ENCODE measurements at places on chromosomes 13 and 19.

DNA sequence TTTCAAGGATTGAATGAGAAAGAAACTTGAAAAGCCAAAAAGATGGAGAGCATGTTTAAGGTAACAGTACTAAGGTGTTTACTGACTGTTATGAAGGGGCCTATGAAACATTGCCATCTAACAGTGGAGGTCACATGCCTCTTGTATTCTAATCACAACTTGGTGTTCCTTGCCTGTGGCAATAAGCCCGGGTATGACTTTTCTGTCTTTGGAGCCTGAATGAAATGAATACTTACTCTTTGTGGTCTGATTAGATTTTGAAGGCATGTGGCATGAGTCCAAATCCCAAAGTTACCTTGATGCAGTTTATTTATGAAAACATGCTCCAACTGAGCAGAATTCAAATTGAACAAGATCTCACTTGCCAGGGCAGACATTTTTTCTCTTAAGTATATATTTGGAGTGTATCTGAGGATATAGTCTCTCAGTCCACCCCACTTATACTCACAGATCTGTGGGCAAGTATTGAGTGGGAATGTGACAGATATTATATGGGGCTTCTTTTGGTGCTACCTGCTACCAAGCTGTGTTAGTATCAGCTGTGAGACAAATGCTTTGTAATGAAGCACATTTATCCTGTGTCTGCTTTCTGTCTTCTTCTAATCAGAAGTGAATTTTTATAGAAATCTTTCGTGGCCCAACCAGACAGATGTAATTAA, 67.5 kb downstream of the B3GLCT start:
- no peak for DNase-seq

GRCh38 chr13:27789153-27789494, 3.2 kb upstream of the GSX1 start:
- DNase-seq, result no peak

DNA sequence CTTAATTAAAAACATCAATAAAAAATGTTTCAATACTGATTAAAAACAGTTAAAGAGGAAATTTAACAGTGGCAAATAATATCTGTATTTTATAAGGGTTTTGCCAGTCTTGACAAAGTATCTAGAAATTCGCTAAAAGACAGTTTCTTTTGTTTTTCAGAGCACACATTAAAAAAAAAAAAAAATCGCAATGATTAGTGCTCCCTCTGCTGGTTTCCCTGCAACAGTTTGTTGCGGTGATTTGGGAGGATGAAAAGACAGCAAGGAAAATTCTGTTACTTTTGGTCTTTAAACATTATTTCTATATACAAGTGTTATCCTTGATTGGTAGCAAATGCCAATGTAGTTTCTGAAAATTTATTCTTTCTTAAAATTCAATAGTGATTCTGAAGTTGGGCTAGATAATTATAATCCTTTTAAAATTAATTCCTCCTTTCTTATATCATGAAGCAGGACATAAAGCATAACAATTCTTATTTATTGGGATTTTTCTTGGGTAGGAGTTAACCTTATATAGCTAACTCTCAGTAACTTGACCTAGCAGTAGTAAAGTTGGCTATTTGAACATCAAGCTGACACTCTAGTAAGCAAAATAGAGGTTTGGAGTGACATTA, 23.1 kb upstream of the SPRY2 start:
- DNase-seq, result no peak

DNA sequence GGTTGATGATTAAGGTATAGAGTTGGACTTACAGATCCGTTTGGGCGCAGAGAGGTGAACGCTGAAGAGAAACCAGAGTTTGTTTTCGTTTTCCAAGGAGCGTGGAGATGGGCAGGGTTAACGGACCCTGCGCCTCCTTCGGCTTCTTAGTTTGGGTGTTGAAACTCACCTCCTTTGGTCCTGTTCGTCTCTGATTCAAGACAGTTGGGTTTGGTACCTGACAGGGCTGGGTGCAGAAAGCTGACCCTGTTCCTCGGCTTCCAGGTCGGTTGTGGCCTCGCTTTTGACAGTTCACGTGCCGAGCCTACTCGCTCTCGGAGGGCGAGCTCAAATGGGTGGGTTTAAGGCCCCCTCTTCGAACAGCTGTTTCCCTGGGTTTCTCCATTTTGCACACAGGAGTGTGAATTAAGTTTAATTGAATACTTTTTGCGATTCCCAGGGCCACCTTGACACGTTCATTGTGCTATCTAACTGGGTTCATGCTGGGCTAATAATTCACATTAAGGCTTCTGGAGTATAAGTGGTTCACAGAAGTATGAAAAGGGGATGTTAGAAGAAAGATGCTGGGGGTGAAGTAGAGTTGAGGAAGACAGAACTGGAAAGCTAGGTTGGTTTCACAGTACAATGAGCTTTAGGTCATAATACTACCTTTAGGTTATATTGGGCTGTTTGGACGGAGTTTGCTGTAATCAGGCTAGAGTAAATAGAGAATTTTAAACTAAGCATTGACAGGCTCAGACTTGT, 638 bp downstream of the USPL1 start:
- no peak for DNase-seq

DNA sequence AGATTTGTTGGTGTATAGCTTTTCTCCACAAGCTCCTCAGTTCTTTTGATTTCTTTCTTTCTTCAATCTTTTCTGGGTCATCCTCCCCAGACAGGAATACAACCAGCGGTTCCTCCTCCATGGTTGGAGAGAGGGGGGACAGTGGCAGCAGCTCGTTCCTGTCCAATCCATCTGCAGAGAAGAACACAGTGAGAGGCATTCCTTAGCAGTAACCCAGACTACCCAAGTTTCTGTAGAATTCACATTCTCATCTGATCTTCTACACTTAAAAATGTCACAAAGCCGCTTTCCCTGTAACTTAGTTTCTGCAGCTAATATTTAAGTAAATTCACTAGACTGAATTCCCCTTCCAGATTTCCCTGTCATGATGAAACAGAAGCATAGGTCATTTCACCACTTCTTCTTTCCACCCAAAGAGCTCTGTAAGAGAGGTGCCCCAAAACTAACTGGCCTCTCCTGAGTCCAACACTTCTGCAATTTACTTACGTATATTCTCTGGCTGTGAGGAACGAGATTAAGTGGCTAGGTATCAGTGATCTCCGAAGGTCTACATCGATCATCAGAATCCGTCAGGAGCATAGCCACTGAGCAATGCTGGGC, 171.9 kb downstream of the TBC1D4 start:
- no peak for DNase-seq

Measured in HFFc6 (cell line).